ENCODE measurements at places on chromosomes 13 and 19.

DNA sequence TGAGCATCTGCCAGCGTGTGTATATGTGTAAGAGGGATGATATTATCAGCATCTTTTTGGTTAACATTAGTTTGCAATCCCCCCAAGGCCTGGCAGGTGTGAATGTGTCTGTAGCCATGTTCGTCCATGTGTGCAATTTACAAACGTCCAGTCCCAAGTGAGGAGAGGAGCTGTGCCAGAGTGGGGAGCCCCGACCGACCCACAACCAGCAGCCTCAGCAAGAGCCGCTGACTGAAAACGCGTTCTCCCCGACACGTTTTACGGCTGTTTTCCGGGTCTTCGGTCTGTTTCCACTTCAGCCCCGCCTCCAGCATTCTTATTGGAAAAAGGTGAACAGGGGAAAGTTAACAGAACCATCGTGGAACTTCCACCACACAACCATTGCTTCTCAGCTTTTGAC, 119.1 kb upstream of the SOX1 start:
- DNase-seq, result no peak

DNA sequence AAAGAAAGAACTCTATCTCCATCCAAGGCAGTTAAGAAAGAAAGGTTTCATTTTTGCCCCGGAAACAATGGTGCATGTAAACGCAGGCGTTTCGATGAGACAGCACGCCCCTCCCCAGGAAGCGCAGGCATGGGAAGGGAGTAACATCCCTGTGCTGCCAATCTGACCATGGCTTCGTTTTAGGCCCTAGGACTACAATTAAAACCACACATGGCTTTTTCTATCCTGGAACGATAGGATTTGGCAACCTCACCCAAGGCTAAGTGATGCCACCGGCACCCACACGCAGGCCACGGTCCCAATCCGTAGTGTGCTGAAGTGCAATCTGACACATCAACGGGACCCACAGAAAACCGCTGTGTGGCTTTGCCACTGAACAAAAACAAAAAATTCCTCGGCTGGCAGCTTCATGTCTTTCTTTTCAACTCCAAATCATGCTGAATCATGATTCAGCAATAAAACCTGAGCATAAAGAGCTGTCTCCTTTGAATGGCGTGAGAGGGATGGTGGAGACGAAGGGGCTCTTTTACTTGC, 24.2 kb downstream of the RANBP3 start:
- DNase-seq, result no peak

DNA sequence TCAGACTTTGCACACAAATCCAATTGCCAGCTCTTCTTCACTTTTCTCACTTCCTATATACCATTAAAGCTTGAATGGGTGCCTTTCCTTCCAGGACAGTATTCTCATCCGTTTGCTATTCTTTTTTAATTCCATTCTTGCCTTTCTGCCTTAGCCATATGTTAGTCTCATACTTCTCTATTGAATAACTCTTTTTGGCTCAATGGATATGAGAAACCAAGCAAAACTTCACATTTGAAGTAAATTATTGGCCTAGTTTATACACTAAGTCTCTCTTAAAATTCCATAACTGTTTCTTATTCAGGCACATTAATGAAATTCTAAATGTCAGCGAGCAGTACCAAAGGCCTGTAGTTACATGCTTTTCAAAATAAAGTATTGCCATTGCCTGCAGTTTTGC, 129.6 kb upstream of the FRY start:
- DNase-seq, result no peak

GRCh38 chr13:79096099-79096498, 310.0 kb downstream of the RBM26 start:
- no peak for DNase-seq

DNA sequence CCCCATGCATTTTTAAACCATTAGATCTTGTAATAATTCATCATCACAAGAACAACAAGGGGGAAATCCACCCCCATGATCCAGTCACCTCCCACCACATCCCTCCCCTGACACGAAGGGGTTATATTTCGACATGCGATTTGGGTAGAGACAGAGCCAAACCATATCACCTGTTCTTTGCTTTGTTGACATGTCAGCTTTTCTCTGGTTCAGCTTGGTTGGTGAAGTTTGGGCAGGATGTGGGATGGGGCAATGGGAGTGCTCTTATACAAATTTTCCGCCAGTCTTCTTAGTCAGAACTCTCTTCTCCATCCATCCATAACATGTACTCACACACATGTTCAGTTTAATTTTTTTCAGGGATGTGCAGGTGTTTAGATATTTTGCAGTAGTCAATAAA, 12.9 kb downstream of the TPP2 start:
- no peak for DNase-seq

GRCh38 chr13:27279506-27279905, 8.9 kb downstream of the RASL11A start:
- DNase-seq, result no peak

- no peak for DNase-seq
Observed at GRCh38 chr19:48367855-48368254, 3.7 kb downstream of the SYNGR4 start.

DNA sequence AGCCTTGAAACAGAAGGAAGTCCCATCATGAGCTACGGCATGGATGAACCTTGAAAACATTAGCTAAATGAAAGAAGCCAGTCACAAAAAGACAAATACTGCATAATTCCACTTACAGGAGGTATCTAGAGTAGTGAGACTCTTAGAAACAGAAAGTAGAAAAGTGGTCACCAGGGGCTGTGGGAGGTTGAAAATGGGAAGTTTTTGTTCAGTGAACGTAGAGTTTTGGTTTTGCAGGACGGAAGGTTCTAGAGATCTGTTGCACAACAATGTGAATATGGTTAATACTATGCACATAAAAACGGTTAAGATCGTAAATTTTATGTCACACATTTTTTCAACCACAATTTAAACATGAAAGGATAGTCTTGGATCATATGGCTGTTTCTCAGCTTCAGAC, 11.9 kb upstream of the SLC10A2 start:
- no peak for DNase-seq

All from AG04450 (cell line).